ENCODE measurements at places on chromosomes 7 and 10.

- no peak for DNase-seq
Observed at GRCh38 chr10:116850058-116850611, 836 bp downstream of the ENO4 start.

DNA sequence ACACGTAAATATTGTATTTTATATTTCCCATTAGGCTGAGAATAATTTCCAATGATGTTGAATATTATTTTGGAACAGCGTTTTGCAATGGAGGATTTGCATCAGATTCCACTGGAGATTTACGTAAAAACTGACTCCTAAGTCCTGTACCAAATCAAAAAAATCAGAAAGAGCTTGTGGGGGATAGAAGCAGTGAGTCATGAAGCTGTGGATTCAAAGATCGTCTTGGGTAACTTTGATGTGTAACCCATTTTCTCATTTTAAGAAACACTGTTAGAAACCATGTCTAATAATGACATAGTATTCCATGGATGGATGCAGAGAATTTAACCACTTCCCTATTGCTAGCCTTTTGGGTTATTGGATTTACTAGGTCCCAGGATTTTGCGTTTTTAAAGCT, 158.6 kb downstream of the INHBA start:
- no peak for DNase-seq

DNA sequence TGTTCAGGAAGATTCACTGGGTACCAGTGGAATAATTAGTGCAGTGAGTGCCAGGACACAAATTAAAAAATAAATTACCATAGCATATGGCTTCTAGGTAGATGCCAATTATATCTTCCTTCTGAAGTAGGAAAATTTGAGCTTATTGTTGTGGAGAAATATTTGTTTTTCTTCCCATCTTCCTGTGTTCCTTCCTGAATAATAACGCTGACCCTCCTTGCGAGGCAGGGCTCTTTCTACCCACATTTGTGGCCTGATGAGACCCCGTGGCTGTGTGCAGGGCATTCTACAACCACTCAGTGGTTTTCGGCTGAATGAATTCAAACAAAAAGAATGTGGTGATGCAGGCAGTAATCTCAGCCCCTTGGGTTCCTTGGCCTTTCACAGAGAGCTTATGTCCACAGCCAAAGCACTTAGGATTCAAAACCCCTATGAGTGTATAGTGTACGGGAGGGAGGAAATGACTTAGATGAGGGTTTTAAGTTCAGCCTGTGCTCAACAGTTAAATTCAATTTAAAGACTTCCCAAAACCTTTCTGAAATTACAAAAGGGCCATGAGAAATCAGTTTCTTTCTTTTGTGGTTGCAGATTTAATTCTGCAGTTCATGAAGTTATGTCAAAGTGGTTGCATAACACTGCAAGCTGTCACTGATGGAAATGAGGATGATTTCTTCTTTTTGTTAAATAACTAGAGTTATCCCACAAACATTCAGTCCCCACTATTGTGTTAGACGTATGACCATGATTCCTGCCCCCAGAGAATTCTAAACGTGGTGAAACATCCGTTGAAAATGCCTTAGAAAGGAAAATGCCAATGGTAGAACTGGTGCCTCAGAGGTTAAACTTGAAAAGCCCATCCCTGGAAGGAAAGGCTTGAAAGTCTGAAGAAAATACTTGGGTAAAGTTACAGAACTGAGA, 255.3 kb downstream of the FZD1 start:
- peak; percentile 94 for DNase-seq

DNA sequence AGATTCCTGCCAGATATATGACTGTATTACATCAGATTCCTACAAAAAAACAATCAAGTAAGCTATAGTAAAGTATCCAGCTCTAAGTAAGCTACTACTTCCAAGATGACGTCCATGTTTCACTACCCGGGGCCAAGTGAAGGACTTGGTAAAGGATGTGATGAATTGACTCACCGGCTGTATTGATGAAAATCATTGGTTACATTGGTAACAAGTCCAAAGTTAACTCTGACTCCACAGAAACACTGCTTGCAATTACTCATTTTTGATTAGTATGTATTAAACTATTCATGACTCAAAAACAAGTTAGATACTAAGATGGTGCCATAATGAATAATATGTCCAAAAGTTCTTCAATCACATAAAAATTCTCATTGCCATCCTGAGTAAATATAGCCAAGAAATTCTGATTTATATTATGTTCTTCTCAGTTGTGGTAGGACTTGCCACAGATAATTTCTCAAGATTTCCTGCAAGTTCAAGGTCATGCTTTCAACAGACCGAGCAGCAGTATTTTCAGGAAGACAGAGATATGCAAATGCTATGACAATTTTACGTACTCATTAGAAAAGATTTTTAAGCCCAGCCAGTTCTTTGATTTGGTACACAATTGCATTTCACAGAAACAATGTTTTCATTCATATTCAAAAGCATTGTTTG, 12.6 kb upstream of the DNAJC1 start:
- DNase-seq: no peak

DNA sequence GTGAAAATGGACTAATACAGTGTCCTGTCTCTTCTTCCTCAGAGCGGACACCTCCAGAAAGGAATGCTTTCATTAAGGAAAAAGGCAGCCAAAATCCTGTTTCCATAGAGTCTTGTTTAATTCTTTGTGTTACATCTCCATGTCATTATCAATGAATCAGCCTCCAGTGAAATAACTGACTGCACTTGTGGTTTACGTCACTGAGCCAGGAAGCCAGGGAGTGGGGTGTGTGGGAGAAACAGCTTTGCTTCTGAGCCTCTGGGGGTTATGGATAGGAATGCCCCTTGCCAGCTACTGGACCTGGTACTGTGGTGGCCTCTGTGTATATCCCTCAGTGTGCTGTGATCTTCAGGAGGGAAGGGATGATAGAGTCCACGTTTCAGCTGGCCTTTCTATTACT, 416.8 kb downstream of the GALNT17 start:
- DNase-seq: no peak

DNA sequence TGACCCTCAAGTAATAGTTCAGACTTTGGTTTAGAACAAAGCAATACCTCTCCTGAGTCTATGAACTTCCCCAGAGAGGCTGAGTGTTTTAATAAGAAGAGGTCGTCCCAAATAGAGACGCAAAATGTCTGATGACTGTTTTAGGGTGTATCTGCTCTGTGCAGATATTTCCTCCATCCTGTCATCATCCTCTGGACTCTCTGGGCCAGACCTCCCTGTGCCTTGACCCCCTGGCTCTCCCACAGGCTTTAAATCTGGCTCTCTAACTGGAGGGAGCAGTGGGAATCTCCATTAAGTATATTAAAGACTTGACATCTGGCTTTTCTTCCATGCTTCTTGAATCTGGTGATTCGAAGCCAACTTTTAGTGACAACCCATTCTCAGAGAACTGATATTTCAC, 633.3 kb downstream of the INHBA start:
- no peak for DNase-seq

DNA sequence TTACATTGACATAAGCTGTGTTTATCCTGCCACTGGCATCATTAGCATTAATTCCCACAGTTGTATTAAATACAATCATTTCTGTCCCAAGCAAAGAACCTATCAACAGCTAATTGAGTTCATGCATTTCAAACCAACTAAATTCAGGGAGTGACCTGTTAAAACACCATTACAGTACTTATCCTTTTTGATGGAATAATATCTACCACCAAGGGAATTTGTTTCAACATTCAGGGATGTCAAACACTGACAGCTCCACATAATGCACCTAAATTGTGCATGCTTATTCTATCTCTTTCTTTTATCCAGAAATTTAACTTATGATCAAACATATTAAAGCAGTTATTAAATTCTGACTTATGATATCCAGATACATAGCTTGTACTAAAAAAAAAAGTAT, 136.8 kb downstream of the NSUN6 start:
- DNase-seq: no peak

- peak; percentile 29 for DNase-seq
Observed at GRCh38 chr7:93364806-93365205, 132.6 kb downstream of the VPS50 start.

DNA sequence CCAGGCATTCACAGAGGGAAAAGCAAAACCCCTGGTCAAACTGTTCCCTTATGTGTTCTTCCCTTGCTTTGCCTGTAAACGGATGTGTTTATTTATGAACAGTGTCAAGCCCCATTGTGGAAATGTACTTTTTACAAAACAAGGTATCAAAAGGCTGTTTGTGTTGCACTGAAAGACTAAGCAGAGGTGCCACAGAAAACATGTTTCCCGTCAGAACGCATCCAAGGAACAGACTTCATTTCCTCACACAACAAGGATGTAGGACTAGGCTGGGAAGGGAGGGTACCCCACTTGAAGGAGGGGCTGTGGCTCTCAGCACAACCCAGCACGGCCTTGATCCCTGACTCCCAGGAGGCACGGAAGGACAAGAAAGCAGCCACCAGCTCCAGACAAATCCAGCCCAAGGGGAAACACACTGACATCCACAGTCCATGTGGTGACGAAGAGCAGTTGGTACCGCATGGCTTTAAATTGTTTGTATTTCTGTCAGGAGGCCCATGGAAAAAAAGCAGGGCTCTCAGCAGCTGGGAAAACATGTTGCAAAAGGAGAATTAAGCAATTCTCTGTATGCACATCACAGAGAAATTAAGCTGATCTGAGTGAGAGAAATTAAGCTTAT, 85.6 kb downstream of the RNF216 start:
- no peak for DNase-seq

- DNase-seq: no peak
Observed at GRCh38 chr10:127012769-127013152, 107.5 kb downstream of the DOCK1 start.

DNA sequence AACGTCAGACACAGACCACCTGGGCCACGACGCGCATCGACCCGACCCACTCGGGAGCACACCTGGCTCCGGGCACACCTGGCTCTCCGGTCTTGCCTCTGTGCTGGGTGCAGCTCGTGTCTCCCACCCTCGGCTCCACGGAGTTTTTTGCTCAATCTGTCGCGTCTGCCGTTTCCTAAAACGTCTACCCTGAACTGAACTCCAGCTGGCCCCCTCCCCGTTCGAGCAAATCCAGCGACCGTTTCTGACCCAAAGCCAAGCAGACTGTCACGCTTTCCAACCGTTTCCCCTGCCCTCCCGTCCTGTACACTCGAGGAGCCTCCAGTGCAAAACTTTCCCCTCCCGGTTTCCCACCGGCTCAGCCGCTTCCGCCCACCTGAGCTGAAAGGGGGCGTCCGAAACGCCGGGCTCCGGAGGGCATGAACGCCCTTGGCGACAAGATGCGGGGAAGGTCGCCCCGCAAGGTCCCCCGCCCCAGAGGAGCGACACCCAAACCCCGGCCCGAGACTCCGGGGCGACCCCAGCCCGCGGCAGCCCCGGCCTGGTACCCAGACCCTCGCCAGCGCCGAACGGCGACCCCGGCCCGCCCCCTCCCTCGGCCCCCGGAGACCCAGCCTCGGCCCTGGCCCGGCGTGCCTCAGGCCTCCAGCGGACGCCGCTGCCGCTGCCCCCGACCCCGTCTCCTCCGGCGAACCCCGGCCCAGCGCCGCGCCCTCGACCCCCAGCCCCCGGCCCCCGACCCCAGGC, 557 bp downstream of the CYTH3 start:
- DNase-seq: peak; percentile 18

DNA sequence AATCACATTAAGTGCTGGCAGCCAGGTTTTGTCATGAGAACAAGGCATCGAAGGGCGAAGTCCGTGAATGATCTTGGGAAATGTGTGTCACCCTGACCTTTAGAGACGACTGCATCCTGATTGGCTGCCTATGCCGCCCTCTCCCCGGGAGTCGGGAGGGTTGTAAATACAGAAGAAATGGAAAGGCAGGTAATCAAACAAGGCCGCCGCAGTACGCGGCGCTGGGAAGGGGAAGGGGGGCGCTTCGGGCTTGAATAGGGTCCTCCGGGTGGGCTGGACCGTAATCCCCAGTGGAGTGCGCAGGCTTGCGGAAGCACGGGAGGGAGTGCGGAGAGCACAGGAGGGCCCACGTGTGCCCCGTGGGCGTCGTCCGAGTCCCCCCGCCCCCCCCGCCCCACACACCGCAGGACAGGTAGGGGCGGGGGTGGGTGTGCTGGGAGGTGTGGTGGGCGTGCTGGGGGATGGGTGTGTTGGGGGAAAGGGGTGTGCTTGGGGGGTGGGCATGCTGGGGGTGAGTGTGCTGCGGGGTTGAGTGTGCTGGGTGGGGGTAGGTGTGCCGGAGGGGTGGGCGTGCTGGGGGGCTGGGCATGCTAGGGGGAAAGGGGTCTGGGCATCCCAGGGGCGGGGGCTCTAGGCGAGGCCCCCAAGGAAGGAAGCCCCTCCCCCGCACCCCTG, 169.4 kb downstream of the ARHGAP12 start:
- peak; percentile 14 for DNase-seq

GRCh38 chr7:22563621-22564241, 63.7 kb upstream of the STEAP1B start:
- DNase-seq: no peak

GRCh38 chr10:131250454-131251145, 60.9 kb downstream of the TCERG1L start:
- DNase-seq: no peak

GRCh38 chr10:86486856-86487255, 34.7 kb downstream of the WAPL start:
- no peak for DNase-seq

DNA sequence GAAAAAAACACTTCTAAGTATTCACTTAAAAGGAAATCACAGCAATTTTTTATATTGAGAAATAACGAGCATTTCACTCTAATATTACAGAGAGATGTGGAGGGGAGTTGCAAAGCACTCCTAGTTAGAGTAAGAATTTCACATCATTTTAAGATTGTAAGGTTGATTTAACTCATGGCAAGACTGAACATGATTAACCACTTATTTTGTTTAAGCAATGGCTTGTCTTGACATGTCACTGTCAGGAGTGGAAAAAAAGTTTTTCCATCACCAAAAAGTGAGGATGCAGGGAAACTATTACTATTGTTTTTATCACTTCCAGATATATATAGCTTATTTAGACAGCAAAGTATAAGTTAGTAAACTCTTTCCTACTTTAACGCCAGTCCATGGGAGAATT, 27.1 kb downstream of the CD36 start:
- peak; percentile 73 for DNase-seq

DNA sequence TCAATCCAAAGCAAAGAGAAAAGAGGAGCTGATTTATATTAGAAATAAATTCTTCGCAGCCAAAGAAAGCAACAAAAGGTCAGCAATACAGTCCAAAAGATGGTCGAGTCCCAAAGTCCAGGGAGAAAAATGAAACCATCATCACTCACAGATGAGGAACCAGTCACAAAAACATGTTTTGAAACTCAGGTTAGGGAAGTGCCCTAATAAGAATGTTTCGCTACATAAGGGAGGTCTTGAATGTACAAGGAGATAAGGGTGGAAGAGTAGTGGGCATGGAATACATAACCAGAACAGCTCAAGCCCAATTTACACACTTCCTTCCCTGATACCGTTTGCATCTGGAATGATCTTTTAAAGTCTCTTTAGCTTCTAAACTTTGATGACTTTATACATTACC, 53.6 kb downstream of the VPS41 start:
- DNase-seq: no peak
